ENCODE measurements at places on chromosomes 7 and 10. TPM values are rescaled to one million over a fixed set of nuclear protein-coding genes. Genes with fewer than 3 reads are reported as not detected.

GRCh38 chr7:25664593-25664992, 436.3 kb upstream of the NPVF start:
- DNase-seq = no peak

DNA sequence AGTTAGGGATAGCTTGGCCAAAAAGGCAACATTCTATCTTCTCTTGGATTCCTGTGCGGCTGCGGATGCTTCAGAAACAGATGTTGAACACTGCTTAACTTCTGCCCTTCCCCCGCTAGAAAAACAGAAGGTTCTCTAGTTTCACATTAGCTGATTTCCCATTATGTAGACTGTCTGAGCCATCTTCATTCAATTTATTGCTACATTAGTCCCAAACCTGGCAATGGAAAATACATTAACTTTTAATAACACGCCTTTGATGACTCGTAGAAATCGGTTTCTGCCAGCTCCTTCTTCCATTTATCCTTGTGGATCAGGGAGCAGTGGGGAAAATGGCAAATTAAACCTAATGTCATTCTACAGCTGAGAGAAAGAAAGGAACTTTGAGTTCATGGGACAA, 119.9 kb downstream of the SLC16A9 start:
- DNase-seq = no peak

- no peak for DNase-seq
Measured at GRCh38 chr10:112898540-112899390, 51.3 kb upstream of the TCF7L2 start.

GRCh38 chr7:66683770-66684123, 55.1 kb downstream of the KCTD7 start:
- DNase-seq = no peak

GRCh38 chr10:78438907-78439809, 405.5 kb downstream of the RPS24 start:
- no peak for DNase-seq

DNA sequence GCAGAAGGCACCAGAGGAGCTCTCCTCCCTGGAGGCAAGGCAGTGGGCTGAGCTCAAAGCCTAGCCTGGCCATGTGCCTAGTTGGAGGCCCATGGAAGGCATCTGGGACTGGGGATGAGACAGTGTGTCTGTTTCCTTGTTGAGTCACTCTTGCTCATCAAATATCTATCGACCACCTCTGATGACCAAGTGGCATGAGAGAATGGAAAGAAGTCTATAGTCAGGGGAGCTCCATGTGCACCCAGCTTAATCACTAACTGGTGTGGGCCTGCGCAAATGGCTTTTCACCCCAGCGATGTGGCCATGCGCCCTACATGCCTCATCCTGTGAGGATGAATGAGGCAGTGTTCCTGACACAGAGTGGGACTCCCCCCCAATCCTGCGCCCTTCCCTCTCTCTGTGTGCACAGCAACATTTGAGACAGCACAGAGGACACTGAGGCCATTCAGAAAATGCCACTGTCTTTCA, 229.9 kb downstream of the RPS24 start:
- no peak for DNase-seq

- no peak for DNase-seq
Measured at GRCh38 chr10:3741688-3742461, 43.1 kb downstream of the KLF6 start.

GNAI1 gene
- 2.3 TPM for total RNA-seq

ADRB1 gene
- total RNA-seq = not detected

GRCh38 chr10:26737730-26738129, 40.2 kb downstream of the PDSS1 start:
- DNase-seq = no peak

DNA sequence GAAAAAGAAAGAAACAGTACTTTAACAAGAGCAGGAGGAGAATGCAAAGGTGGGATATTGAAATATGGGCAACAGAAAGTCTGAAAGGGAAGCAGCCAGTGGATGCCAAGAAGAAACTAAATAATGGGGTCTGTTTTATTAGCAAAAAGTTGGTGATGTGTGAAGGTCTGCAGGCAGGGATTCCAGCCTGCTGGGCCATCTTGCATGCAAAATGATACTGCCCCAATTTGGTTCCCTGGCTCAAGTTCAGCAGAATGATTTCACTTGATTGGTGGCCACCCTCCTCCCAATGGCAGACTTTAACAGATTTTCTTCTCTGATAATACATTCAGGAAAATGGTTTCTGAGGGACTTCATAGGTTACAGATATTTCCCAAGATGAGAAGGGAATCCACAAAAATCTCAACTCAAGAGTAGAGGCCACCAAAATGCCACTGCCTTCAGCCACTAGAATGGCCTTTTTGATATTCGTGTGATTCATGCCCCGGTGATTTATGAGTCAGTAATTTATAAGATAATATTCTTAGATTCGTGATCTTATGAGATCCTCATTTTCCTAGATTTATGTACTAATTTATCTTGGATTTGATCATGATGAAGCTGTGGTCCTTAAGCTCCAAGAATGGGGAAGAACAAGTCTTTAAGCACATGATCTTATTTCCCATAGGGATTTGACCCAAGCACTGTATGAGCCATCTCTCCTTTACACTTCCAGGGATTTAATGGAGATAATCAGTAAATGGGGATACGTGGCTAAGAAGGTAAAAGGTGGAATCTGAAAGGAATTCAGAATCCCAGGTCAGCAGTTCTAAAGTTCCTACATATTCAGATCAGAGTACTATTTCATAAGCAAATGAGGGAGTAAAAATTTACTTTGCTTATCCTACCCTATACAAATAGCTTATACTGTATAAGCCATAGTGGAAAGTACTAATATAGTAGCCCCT, 32.3 kb upstream of the ADD3 start:
- no peak for DNase-seq

HMX3 gene
- not detected for total RNA-seq

RHOBTB1 gene
- 0.11 TPM for total RNA-seq

ABCB1 gene
- total RNA-seq = 12.0 TPM

DNA sequence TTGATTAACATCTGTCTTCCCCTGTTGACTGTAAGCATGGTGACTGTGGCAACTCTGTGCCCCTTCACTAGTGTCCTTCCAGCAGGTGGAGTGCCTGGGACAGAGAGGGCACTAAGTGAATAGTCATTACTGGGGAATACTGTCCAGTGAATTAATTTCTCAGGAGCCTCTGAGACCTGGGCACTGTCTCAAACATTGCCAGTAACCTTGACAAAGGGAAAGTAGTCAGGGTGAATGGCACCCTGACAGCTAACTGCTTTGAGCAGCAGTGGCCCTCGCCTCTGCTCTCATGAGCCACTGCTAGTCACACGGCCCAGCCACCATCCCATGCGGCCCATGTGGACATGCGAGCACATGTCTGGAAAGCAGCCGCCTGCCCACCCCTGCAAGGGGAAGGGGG, 13.1 kb upstream of the GRB10 start:
- no peak for DNase-seq

GRCh38 chr7:111138193-111138569, 47.3 kb downstream of the LRRN3 start:
- peak; percentile 63 for DNase-seq

GRCh38 chr10:7311218-7311849, 99.5 kb downstream of the SFMBT2 start:
- no peak for DNase-seq

DNA sequence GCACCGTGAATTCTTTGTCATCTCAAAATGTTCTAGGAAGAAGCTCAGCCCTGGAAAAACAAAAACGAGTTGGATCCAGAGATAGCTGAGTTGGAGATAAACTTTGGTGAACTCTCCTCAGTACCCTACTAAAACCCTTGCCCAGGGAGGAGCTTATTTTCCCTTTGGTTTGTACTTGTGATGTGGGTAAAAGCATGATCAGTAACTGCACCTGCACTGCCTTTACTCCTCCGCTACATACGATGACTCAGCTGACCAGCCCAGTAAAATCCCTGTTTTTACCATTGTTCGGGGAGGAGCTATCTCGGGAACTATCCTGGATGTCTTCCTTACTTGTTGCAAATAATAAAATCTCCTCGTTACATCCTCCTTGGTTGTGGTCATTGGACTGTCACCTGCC, 359.3 kb downstream of the SH2D4B start:
- DNase-seq = no peak

All from naive thymus-derived CD4-positive, alpha-beta T cell (primary cell).